Stimulated activated CD4-positive, alpha-beta T cell treated with anti-CD3 and anti-CD28 coated beads, Interleukin-15, amount 100 ng/mL, for 1 hour (primary cell): ENCODE measurements at places on chromosomes 5 and 9.

GRCh38 chr9:125407974-125408900, 146.6 kb downstream of the GAPVD1 start:
- peak; percentile 75 for DNase-seq

GRCh38 chr5:177535125-177535524, 18.4 kb upstream of the DDX41 start:
- no peak for DNase-seq

DNA sequence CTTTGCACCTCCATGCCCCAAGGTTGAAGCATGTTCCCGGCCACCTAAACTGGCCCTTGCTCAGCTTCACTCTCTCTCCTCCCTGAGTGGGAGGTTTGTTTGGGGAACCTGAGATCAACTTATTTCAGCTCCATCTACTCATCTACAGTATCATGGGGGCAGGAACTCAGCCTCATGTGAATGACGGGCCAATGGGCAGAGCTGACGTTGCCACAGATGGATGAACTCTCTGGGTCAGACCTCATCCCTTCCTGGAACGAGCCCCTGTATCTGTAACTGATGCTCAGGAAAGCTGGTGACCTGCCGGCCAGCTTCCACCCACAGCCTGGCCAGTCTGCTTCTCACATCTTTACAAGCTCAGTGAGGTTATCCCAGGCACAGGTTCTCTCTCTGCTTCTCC, 369.6 kb downstream of the IRX2 start:
- DNase-seq = no peak

GRCh38 chr5:168153263-168153875, 138.1 kb upstream of the WWC1 start:
- no peak for DNase-seq

DNA sequence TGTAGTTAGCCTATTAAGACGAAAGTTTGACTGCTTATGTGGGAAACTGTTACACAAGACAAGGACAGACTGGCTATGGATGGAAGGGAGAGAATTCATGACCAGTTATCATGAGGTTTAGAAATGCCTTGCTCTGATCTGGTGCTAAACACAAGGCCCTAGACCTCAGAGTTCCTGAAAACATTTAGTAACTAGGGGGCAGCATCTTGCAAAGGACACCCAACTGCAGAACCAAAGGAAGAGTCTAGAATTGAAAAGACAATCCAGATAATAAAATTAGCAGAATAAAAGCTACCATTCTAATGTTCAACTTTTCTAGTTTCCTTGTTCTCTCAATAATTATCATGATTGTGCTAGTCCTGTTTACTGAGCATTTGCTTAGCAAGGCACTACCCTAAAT, 130.5 kb upstream of the GPR151 start:
- DNase-seq = no peak

GRCh38 chr9:92610470-92611420, 59.2 kb downstream of the IPPK start:
- DNase-seq = no peak

GRCh38 chr5:84364043-84364442, 20.6 kb downstream of the EDIL3 start:
- DNase-seq = no peak
